ENCODE measurements at places on chromosomes 16 and 17.

DNA sequence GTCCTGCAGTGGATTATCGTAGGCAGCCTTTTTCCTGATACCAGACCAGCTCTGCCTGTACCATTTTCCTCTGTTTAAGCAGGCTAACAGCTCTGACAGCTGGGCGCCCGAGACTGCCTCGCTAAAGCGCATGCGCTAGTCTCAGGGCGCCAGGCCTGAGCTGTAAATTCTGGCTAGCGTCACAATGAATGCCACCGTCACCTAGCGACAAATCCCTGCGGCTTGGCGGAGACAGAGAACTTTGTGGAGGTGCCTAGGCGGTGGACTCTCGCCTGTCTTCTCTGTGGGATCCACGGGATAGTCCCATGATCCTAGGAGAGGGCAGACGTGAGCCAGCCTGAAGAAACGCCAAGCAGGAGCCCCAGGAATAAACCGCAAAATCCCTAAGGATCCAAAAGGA lies 573.9 kb downstream of the KCNJ18 start:
- no peak for DNase-seq

DNA sequence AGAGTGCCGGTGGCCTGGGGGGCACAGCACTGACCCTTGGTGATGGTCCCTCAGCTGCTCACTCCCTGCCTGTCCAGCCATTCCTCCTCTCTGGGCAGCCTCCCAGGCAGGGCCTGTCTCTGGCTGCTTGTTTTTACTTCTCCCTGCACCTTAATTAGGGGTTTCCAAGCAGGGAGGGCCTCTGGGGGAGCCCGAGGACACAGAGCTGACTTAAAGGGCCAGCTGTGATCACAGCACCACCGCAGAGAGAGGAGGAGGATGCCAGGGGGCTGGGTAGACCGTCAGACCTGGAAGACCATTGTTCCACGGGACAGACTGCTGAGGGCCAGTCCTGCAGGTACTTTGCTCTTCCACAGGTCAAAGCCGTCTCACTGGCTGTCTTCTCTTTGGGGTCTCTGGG lies 1.2 kb upstream of the DPH1 start:
- no peak for DNase-seq

GRCh38 chr17:17406225-17406624 lies 70.6 kb upstream of the MED9 start:
- DNase-seq: no peak

- DNase-seq: peak; percentile 49
These were observed 59.8 kb downstream of the TUBD1 start for GRCh38 chr17:59832883-59833379.

- peak; percentile 39 for DNase-seq
These were observed 2.8 kb upstream of the NTN3 start for GRCh38 chr16:2468233-2468724.

GRCh38 chr16:1038932-1039331 lies 33.6 kb upstream of the SSTR5 start:
- no peak for DNase-seq

DNA sequence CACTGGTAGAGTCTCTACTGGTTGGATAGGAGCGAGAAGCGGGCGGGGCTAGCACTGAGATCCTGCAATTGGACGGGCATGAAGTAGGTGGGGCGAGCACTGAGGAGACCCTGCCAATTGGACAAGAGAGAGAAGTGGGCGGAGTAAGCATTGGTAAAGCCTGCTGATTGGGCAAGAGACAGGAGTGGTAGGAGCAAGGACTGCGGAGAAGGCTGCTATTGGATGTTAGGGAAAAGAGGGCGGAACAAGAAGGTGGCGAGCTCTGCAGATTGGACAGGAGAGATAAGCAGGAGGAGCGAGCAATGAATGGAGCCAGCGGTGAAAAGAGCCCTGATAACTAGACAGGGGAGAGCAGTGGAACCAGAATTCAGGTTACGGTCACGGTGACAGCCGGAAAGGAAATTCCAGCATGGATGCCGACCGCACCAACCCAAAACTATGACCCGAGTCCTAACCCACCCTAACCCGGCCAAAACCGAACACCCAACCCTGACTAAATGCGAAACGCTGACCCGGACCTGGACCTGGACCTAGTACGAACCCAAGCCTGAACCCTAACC lies 4.8 kb downstream of the SCGB1C2 start:
- peak; percentile 31 for DNase-seq

Measured in RPMI7951 (cell line).